Spleen (tissue), 13 donors: ENCODE measurements at places on chromosomes 13 and 19. TPM values are rescaled to one million over a fixed set of nuclear protein-coding genes. Genes with fewer than 3 reads are reported as not detected.

CYP2F1 gene
- polyA plus RNA-seq: not detected

ZNF729 gene
- not detected for polyA plus RNA-seq

HSH2D gene
- polyA plus RNA-seq: 75.2 TPM

HAUS8 gene
- polyA plus RNA-seq: 20.5 TPM

SLC39A3 gene
- 19.1 TPM for polyA plus RNA-seq

CEACAM19 gene
- polyA plus RNA-seq: 3.9 TPM

ZNF415 gene
- 4.8 TPM for polyA plus RNA-seq

CEACAM4 gene
- 4.5 TPM for polyA plus RNA-seq

CHMP2A gene
- polyA plus RNA-seq: 121 TPM

PSG3 gene
- polyA plus RNA-seq: not detected

JSRP1 gene
- 2.8 TPM for polyA plus RNA-seq

KLK12 gene
- not detected for polyA plus RNA-seq

GPR12 gene
- polyA plus RNA-seq: 0.02 TPM

GRCh38 chr13:46666727-46667456, 113.9 kb downstream of the LRCH1 start:
- H3K36me3 ChIP-seq: peaks cover 18% of the 10 kb centered on the region
- H3K27me3 ChIP-seq: no peaks in the 10 kb centered on the region
- peaks cover 30% of the 10 kb centered on the region for H3K4me1 ChIP-seq
- no peak for DNase-seq
- no peak overlapping the region for H3K4me3 ChIP-seq

DNA sequence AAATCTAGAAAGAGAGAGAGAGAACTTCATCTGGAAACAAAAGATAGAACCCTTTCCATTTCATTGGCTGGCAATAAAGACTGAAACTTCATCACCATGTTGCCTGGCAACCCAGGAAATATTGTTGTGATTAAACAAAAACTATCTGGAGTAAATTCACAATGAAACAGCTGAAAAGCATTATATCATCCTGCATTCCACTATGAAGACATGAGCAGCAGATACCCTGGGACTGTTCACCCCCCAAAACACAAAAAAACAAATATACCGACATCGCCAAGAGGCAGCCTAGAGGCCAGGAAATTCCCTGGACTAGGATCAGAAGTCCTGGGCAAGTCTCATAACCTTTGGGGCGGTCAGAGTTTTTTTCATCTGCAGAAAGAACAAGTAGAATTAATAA, 158.3 kb downstream of the FOXO1 start:
- H3K36me3 ChIP-seq: no peaks in the 10 kb centered on the region
- no peak for DNase-seq
- H3K4me1 ChIP-seq: no peaks in the 10 kb centered on the region
- no peak overlapping the region for H3K4me3 ChIP-seq
- no peaks in the 10 kb centered on the region for H3K27me3 ChIP-seq
- H3K27ac ChIP-seq: no peak overlapping the region

GRCh38 chr19:55116859-55117662, at the start of gene PPP1R12C:
Gene PPP1R12C (minus strand): TSS chr19:55117637. CDS start chr19:55117543, 94 bp downstream.
- peak within 1 kb of the TSS; percentile 82 for H3K4me3 ChIP-seq
- peaks cover 40% of the 10 kb centered on the region for H3K4me1 ChIP-seq
- peak; percentile 90 for DNase-seq
- H3K27me3 ChIP-seq: no peaks in the 10 kb centered on the region
- H3K36me3 ChIP-seq: peaks cover 8% of the 10 kb centered on the region

GRCh38 chr19:54888239-54888638, 14.2 kb downstream of the FCAR start:
- no peaks in the 10 kb centered on the region for H3K4me1 ChIP-seq
- peaks cover 6% of the 10 kb centered on the region for H3K36me3 ChIP-seq
- no peak overlapping the region for H3K4me3 ChIP-seq
- no peak overlapping the region for H3K27ac ChIP-seq
- H3K27me3 ChIP-seq: no peaks in the 10 kb centered on the region

GRCh38 chr19:32767951-32768679, 48.5 kb downstream of the TDRD12 start:
- no peak overlapping the region for H3K4me3 ChIP-seq
- H3K4me1 ChIP-seq: no peaks in the 10 kb centered on the region
- no peak for DNase-seq
- no peaks in the 10 kb centered on the region for H3K36me3 ChIP-seq
- no peak overlapping the region for H3K27ac ChIP-seq
- H3K27me3 ChIP-seq: peaks cover 7% of the 10 kb centered on the region

- H3K4me3 ChIP-seq: no peak overlapping the region
- H3K4me1 ChIP-seq: no peaks in the 10 kb centered on the region
- no peaks in the 10 kb centered on the region for H3K27me3 ChIP-seq
- no peak overlapping the region for H3K27ac ChIP-seq
- no peaks in the 10 kb centered on the region for H3K36me3 ChIP-seq
Observed at GRCh38 chr13:44726778-44727177, 150.6 kb upstream of the TSC22D1 start.

DNA sequence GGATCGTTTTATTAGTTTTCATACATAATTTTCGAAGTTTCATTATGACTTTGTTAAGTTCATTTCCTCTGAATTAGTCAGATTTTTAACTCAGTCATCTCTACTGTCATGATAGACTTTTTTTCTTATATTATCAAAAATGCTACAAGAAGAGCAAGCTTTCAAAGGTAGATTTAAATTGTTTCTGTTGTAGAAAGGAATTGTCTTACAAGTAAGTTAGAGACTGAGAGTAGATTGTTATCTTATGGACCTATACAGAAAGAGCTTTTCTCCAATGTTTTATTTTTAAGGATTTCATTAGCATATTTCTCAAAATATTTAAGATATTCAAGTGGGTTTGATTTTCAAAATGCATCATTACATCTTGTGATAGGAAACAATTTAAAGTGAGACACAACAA, 2.7 kb downstream of the MAB21L1 start:
- H3K4me3 ChIP-seq: no peak overlapping the region
- DNase-seq: no peak
- H3K27ac ChIP-seq: no peak overlapping the region

GRCh38 chr13:49042476-49042875, 66.8 kb downstream of the FNDC3A start:
- no peaks in the 10 kb centered on the region for H3K4me1 ChIP-seq
- H3K36me3 ChIP-seq: peaks cover 12% of the 10 kb centered on the region
- no peak overlapping the region for H3K27ac ChIP-seq
- no peak overlapping the region for H3K4me3 ChIP-seq
- H3K27me3 ChIP-seq: no peaks in the 10 kb centered on the region

GRCh38 chr13:77225946-77226345, 100.9 kb downstream of the MYCBP2 start:
- no peaks in the 10 kb centered on the region for H3K27me3 ChIP-seq
- H3K36me3 ChIP-seq: peaks cover 19% of the 10 kb centered on the region
- no peak for DNase-seq

GRCh38 chr19:47699360-47699917, 13.8 kb upstream of the EHD2 start:
- no peaks in the 10 kb centered on the region for H3K4me1 ChIP-seq
- H3K36me3 ChIP-seq: peaks cover 40% of the 10 kb centered on the region
- no peaks in the 10 kb centered on the region for H3K27me3 ChIP-seq
- H3K27ac ChIP-seq: no peak overlapping the region
- DNase-seq: peak; percentile 85

DNA sequence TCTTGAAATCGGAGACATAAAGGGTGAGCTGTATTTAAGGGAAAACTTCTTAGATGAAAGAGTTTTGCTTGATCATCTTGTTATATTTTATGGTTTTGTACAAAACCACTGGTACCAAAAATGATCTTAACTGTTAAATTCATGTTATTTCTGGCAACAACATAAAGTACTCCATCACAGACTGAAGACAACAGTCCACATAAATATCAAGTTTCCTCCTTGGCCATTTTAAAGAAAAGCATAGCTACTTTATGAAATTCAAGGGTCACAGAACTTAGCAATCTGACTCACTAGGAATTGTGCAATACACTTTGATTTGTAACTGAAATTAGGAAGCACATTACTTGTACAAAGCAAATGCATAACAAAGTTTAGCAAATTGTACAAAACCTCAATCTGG, 66.3 kb downstream of the TBC1D4 start:
- H3K4me1 ChIP-seq: no peaks in the 10 kb centered on the region
- no peaks in the 10 kb centered on the region for H3K27me3 ChIP-seq
- no peaks in the 10 kb centered on the region for H3K36me3 ChIP-seq
- H3K27ac ChIP-seq: no peak overlapping the region
- no peak overlapping the region for H3K4me3 ChIP-seq
- no peak for DNase-seq

DNA sequence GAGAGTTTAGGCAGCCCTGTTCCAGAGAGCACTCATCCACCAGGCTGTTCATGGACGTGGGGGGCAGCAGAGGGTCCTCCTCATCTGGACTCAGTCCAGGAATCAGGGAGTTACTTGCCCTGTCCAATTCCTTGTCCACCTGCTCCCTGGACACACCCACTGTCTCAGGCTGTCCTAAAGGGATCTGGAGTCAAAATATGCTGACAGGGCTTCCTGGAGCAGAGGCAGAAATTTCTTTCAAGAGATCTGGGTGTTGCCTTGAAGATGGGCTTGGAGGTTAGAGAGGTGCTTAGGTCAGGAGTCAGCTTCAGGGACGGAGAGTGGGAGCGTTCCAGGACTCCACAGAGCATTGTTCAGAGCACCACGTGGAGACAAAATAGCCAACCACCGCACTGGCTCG, 65.8 kb upstream of the SHISA2 start:
- no peaks in the 10 kb centered on the region for H3K36me3 ChIP-seq
- H3K4me1 ChIP-seq: no peaks in the 10 kb centered on the region
- DNase-seq: no peak
- H3K4me3 ChIP-seq: no peak overlapping the region

GRCh38 chr19:44884566-44884965, 6.5 kb upstream of the TOMM40 start:
- no peak for DNase-seq
- H3K4me3 ChIP-seq: no peak overlapping the region
- no peaks in the 10 kb centered on the region for H3K27me3 ChIP-seq
- peaks cover 24% of the 10 kb centered on the region for H3K36me3 ChIP-seq
- H3K4me1 ChIP-seq: peaks cover 2% of the 10 kb centered on the region

DNA sequence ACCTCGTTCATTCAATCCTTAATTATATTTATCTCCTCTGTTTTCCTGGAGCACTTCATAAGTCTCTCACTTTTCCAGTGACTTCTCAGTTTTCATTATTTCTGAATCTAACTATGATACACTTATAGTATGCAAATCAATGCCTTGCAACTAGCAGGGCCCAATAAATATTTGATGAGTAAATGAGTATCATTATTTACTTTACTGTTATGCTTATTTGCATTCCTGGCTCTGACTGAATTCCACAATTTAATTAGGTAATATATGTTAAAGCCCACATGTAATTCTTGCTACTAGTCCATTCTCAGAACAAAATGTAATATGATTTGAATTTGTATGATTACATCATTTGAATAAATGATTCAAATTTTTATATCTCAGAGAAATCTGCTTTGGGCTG, 1595.1 kb upstream of the MIR17HG start:
- no peaks in the 10 kb centered on the region for H3K4me1 ChIP-seq
- no peak overlapping the region for H3K4me3 ChIP-seq
- H3K36me3 ChIP-seq: no peaks in the 10 kb centered on the region
- no peaks in the 10 kb centered on the region for H3K27me3 ChIP-seq

- H3K27ac ChIP-seq: no peak overlapping the region
- DNase-seq: no peak
- no peaks in the 10 kb centered on the region for H3K4me1 ChIP-seq
- H3K36me3 ChIP-seq: no peaks in the 10 kb centered on the region
Observed at GRCh38 chr13:91318886-91319285, 28.6 kb upstream of the MIR17HG start.

GRCh38 chr19:34317311-34317927, 47.6 kb upstream of the GPI start:
- peak overlapping the region; percentile 58 for H3K27ac ChIP-seq
- H3K4me1 ChIP-seq: peaks cover 60% of the 10 kb centered on the region
- H3K27me3 ChIP-seq: no peaks in the 10 kb centered on the region
- no peaks in the 10 kb centered on the region for H3K36me3 ChIP-seq
- H3K4me3 ChIP-seq: peak overlapping the region; percentile 30
